ENCODE measurements at places on chromosomes 2 and 18.

DNA sequence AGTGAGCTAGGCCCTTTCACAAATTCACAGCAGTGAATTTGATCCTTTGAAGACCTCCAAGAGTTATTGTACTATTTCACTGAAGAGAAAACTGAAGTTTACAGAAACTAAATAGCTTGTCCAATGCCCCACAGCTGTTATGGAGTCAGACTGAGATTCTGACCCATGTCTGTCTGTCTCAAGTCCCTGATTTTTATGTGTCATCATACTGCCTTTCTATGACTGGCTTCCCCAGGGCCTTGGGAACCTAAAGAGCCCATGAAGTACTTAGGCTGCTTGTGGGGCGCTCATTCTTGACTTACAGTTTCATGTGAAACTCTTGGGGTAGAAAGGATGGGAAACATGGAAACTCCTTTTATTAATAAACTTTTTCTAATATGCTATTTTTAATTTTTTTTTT, 107.7 kb downstream of the ATL2 start:
- no peak for DNase-seq

- no peak for DNase-seq
Measured at GRCh38 chr18:32389191-32389590, 81.5 kb downstream of the GAREM1 start.

DNA sequence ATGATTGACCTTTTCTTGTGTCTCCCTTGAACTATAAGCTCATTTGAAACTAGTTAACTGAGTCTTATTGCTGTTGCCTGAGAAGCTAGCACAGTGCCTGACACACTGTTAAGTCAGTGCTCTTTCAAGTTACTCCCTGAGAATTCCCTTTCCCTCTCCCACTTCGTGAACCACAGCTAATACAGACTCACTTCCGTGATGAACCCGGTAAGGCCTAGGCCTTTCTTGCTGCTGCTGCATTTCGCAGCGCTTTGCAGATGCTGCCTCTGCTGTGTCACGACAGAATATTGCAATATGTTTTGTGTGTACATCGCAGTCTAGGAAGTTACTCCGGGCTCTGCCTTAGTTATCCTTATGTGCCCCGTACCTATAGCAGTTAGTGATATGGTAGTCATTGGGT, 42.8 kb downstream of the LIMS1 start:
- DNase-seq: no peak

- peak; percentile 42 for DNase-seq
Measured at GRCh38 chr18:29083545-29083944, 906.6 kb upstream of the CDH2 start.

DNA sequence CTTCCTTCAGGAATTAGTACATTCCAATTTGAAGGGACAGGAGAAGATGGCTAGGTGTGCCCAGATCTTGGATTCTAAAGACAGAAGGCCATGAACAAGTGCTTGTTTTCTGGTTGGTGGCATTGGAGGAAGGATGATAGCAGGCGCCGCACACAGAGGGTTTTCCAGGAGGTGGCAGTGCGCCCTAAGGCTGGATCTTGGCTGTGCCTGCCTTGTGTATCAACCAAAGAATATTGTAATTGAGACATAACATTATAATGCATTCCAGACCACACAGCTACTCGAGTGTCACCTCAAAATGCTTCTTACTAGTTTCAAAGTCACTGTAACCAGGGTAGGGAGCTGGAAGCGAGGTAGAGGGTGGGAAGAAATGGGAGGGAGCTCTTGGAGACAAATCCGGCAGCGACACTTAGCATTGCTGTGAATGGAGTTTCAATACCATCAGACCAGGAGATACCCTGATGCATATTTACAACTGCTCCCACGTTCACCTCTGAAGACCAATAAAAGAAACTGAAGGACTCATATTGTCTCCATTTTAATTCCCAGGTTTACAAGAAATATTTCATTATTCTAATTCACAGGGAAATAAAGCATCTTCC, 42.5 kb downstream of the CPO start:
- DNase-seq: peak; percentile 79

DNA sequence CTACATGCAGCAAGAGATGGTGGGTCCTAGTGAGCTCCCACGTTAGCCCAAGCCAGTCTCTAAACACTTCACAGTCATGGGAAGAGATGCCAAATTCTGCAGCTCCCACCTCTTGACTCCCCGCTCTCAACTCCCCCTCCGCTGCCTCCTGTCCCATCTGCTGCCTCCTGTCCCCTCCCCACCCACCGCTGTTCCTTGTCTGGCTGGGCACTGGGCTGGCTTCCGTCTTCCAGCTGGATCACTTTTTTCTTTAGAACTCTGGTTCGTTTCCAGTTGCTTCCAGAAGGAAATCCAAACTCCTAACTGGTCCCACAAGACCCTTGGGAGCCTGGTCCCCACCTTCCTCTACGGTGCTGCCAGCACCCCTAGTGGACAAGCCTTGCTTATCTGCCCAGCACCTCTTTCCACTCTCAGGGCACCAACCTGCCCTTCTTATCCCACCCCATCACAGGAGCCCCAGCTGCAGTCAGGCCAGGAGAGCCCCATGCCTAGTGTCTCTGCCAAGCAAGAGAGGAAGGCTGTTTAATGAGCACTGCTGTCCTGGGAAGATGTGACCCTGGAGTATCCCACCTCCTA, 12.1 kb upstream of the TWIST2 start:
- no peak for DNase-seq

DNA sequence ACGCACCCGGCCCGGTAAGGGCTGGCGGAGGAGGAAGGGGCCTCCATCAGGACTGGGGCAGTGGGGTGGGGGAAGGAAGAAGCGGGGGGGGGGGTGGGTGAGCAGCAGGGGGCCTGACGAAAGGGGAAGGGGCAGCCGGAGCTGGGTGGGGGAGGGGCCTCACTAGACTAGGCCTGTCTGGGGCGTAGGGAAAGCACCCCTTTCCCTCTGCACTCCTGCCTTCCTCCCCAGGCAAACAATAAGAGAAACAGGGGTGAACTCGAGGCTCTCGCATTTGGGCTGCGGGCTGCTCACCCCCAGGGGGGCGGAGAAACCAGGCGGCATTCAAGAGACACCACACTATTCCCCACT, 82.7 kb upstream of the POMC start:
- no peak for DNase-seq

DNA sequence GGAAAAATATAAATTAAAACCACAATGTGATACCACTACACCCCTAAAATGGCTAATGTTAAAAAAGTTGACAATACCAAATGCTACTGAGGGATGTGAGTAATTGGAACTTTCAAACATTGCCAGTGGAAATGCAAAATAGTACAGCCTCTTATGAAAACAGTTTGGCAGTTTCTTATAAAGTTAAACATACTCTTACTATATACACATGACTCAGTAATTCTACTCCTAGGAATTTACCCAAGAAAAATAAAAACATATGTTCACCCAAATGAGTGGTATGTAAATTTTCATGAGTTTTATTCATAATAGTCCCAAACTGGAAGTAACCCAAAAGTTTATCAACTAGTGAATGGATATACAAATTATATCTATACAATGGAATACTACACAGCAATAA, 228.0 kb downstream of the CYP26B1 start:
- no peak for DNase-seq

GRCh38 chr18:12828116-12829051, 55.7 kb downstream of the PTPN2 start:
- DNase-seq: no peak

GRCh38 chr18:58649966-58650816, 21.1 kb upstream of the MALT1 start:
- no peak for DNase-seq

- DNase-seq: no peak
Measured at GRCh38 chr2:86297382-86298147, 39.9 kb downstream of the REEP1 start.

GRCh38 chr2:127641133-127641532, 4.8 kb upstream of the GPR17 start:
- DNase-seq: no peak

DNA sequence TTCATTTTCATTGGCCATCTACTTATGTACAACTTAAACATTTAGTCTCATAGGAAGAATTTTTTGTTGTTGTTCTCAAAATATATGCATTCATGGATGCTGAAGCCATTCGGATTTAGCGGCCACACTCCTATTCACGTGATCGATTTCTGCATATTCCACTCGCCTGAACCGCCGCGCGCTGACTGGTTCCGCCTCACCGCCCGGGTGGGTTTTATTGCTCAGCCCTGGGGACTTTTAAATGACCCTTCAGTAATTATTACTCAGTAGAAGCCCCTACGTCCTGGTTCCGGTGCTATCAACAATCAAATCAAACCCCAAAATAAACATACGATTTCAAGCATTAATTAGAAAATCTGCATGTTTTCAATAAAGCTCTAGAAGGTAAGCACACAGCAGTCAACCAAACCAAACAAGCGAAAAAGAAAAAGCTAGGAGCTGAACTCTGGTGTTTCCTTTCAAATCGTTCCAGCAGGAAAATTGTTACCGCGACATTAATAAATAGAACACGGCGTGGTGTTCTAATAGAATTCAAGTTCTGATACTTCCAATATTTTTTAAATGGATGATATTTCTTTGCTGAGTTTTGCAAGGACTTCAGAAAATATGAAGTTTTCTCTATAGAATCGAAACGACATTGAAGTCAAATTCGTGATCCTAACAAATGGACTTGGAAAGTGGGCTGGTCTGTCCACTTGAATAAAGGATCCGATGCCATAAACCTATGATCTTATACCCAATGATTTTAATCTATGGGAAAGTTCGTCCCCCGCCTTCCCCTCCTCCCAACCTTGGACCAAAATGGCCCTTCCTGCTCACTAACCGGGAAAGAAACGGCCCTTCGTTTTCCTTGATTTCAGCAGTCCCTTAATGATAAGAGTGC, 9.3 kb downstream of the PAX3 start:
- no peak for DNase-seq

DNA sequence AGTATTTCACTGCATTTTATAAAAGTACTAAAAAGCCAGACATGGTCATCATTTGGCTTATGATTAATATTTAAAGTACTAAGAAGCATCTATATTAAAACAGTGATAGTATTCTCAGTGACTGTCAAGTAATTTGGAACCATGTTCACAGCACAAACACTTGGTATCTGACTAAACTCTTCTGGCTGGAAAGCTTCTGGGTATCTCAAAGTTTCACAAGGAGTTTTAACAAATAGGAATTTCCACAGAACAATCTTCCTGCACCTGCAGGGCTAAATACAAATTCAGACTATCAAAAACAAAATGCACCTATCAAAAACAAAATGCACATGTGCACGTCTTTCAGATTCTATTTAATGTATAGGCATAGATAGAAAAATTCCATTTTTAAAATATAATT, 158.8 kb downstream of the L3MBTL4 start:
- no peak for DNase-seq

- peak; percentile 43 for DNase-seq
Measured at GRCh38 chr18:75455249-75456198, 28.0 kb upstream of the SMIM21 start.

- peak; percentile 7 for DNase-seq
Measured at GRCh38 chr2:218782528-218782844, 539 bp downstream of the CYP27A1 start.

DNA sequence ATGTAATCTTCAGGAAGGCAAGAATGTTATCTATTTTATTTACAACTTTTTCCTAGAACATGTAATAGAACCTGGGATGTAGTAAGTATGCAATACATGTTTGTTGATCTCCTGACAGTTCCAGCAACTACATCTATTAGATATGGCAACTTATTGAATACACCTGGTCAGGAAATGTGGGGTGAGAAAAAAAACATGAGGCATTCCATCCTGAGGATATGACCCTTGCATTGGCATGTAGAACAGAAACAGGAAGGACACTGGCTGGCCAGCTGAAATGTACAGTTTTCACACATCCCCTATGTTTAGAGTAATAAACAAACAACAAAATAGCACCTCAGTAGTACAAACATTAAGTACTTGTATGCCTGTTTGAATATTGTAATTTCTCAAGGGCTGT, 272.6 kb upstream of the NT5C1B start:
- DNase-seq: no peak

DNA sequence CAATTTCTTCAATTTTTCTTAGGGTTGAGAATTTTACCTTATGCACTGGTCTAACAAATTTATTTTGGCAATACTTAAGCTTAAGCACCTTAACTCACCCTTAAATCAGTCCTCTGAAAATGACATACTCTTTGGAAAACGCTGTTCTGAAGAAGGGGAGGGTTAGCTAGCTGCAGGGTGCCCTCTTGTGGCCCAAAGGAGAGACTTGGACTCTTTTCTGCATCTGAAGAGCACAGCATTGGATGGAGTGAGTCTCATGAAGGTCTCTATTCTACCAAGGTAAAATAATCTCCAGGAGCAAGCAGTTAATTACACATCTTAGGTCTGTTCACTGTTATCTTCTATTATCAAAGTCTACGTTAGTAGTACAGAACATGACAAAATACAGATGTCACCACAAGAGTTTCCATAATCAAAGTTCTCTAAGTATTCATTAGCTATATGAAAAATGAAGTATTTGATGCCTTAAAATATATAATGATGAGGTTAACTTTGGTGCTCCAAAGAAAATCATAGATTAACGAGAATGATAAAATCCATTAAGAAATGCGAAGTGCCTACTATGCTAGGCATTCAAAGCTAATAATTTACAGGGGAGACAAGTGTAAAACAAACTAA, 24.4 kb downstream of the PUM2 start:
- DNase-seq: peak; percentile 58

GRCh38 chr2:68931149-68931711, 21.5 kb downstream of the GKN2 start:
- DNase-seq: no peak

GRCh38 chr18:4068552-4069158, 386.5 kb downstream of the DLGAP1 start:
- peak; percentile 51 for DNase-seq

GRCh38 chr18:55489034-55489986, 98.7 kb downstream of the TCF4 start:
- DNase-seq: no peak

DNA sequence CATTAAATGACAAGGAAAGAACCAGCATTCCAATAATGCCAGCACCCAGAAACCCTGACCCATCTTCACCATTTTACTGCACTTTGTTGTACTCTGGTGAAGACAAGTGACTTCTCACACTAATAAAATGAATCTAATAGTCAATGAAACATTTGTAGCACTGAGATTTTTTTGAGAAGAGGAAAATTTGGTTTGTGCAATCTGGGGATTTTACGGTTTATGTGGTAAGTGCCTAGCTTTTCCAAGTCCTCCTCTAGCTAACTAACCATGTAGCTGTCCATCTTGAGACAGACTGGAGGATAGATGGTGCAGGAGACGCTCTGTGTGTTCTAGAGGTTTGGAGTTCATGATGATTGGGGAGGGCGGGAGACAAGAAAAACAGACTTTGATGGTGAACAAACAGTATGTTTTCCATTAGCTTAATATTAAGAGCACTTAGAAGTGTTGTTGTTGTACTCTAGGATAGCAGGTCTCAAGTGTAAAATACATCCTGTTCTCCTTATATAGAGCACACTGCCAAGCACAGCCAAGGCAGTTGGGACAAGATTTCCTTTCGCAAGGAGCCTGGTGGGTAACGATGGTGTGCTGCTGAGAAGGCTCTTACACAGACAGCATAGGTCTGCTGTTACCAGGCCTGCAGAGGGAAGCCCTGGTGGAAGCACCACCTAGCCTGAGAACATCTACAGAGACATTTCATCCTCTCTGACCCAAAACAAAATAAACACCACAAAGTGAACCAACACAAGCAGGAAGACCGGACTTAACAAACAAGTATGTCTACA, 83.7 kb downstream of the BCL11A start:
- DNase-seq: no peak

- no peak for DNase-seq
Measured at GRCh38 chr2:230496891-230497290, 80.9 kb downstream of the SP100 start.

GRCh38 chr2:214737188-214737587, 72.3 kb downstream of the BARD1 start:
- no peak for DNase-seq
